ENCODE measurements at places on chromosomes 4 and X.
A peak's percentile ranks its signal among the peaks of the same experiment; 100 is the strongest.

- DNase-seq, result no peak
Measured at GRCh38 chrX:5646818-5647217, 581.8 kb downstream of the NLGN4X start.

GRCh38 chrX:110418316-110419235, 59.9 kb downstream of the RTL9 start:
- DNase-seq, result peak; percentile 37

DNA sequence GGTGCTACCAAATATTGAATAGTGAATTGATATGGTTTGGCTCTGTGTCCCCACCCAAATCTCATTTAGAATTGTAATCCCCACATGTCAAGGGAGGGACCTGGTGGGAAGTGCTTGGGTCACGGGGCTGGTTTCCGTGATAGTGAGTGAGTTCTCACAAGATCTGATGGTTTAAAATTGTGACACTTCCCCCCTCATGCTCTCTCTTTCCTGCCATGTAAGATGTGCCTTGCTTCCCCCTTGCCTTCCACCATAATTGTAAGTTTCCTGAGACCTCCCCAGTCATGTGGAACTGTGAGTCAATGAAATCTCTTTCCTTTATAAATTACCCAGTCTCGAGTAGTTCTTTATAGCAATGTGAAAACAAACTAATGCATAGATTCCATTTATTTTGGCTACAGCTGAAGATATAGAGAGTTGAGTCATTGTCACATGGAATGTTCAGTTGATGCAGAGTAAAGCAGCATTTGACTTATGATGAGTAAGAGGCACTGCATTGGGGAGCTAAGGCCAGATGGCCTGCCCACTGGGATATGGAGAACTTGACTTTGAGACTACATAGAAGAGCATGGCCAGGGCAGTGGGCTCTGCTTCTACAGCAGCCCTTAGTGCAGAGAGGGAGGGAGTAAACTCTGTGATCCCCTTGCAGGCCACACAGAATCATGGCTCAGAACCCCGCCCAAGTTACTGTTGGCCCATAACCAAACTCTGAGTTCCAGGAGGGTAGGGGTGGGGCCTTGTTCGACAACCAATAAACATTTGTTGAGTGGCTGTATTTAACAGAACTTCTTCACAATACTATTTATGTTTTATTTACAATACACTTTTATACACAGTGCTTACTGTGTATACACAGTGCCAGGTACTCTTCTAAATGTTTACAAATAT, 34.2 kb downstream of the RAI2 start:
- no peak for DNase-seq

GRCh38 chr4:64911846-64912245, 502.6 kb upstream of the TECRL start:
- DNase-seq, result no peak

DNA sequence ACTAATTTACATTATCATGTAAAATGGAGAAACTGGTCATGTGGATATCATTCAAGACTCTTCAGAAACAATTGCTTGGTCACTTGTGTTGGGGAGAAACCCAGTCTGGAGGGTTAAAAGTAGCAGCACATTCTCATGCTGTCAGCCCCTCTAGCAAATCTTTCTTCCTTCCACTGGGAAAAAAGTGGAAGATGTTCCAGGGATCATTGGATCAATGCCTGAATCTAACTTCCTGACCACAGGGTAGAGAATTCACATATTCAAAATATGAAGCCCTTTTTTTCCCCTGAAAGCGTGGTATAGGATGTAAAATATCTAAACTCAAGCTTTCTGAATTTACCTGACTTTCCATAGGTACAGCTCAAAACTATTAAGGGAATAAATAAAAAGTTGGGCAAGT, 98.0 kb downstream of the CXCL13 start:
- DNase-seq, result no peak

- DNase-seq, result no peak
Measured at GRCh38 chrX:21740329-21741274, 17.3 kb downstream of the SMPX start.

DNA sequence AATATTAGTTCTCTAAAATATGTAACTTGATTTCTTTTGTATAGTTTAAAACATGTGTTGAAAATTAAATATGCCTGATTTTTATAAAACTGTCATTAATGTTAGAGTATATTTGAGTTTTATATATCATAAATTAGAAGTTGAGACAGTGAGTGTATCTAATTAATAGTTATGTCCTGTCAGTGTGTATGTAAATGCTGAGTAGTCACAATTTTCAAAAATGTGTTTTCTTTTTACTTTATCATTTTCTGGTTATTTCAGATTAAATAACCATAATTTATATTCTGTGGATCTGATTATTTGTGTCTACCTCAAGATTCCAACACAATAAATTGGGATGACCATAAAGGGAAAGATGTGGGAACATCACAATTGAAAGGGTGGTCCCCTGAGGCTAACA, 82.7 kb upstream of the CXXC4 start:
- DNase-seq, result no peak

DNA sequence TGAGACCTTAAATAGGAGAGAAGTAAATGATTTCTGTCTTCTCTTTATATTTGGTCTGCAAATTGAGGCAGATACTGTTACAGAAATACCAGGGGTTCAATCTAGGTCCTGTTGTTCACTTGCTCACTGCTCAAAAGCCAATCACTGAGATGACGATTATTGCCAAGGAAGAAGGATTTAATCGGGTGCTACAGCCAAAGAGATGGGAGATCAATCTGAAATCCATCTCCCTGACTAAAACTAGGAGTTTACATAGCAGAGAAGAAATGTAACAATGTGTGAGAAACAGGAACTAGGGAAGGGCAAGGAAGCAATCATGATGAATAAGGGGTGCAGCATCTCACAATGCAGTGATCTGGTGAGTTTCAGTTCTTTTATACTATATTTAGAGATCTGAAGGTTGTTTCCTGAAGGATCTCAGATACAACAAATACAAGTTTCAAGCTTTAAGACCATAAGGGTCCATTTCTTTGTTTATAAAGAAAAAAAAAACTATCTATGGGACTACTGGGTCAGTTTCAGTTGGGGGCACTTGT, 117.9 kb upstream of the FAM9B start:
- DNase-seq, result no peak

- DNase-seq, result no peak
Measured at GRCh38 chr4:31620476-31620875, 900.3 kb downstream of the PCDH7 start.

- no peak for DNase-seq
Measured at GRCh38 chr4:73607375-73608033, 12.7 kb downstream of the RASSF6 start.

DNA sequence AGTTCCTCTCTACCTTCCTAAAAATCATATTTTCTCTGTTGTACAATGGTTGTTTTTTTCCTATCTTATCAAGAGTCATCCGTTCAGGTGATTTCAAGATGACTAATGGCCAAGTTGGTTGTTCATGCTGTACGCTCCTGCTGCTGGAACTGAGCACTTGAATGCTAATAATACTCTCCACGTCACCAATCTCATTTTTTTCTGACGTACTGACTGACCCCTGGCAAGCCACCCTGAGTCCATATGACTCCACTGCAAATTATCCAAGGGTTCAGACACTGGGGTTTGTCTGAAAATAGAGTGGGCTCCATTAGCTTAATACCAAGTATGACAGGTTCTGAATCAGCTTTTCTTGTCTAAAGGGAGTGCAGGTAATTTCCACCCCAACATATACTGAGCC, 21.1 kb upstream of the GPR50 start:
- DNase-seq, result no peak

- DNase-seq, result no peak
Measured at GRCh38 chrX:44415639-44416386, 72.3 kb upstream of the EFHC2 start.

- no peak for DNase-seq
Measured at GRCh38 chr4:8723222-8723980, 130.8 kb downstream of the CPZ start.

- no peak for DNase-seq
Measured at GRCh38 chrX:8374041-8374825, 90.4 kb upstream of the VCX3B start.

- no peak for DNase-seq
Measured at GRCh38 chr4:26183017-26183416, 137.8 kb upstream of the RBPJ start.

DNA sequence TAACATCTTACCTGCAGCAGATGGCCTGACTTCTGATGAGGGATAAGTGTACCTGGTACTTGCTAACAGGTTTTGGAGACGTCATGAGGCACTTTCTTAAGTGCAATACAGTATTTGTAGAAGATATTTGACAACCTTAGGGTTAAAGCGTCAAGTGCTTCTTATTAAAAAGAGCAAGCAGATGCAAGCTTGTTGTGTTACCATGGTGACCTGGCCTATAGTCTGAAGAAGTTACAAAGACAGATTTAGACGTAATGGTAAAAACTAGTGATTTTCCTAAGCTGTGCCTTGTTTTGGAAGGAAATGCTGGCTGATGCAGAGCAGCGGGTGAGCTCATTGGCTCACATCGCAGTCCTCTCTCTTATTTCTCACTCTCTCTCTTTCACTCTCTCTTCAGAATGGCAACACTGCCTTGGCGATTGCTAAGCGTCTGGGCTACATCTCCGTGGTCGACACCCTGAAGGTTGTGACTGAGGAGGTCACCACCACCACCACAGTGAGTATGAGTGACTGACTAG, 243.6 kb downstream of the ANK2 start:
- peak; percentile 33 for DNase-seq

DNA sequence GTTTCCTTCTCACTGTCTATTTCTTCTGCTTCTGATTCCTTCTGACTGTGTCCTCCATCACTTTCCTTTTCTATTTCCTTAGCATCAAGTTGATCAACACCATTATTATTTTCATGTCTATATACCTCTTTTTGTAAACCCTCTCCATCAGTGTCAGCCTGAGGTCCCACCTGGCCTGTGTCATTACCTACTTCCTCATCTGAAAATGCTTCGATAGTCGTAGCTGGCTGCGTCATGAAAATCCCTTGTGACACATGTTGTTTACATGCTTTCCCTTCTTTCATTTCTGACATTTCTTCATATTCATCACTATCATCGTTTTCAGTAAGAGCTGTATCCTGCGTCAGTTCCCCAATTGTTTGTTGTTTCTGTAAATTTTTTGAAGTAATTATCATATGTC, 39.6 kb downstream of the RPGR start:
- DNase-seq, result no peak

DNA sequence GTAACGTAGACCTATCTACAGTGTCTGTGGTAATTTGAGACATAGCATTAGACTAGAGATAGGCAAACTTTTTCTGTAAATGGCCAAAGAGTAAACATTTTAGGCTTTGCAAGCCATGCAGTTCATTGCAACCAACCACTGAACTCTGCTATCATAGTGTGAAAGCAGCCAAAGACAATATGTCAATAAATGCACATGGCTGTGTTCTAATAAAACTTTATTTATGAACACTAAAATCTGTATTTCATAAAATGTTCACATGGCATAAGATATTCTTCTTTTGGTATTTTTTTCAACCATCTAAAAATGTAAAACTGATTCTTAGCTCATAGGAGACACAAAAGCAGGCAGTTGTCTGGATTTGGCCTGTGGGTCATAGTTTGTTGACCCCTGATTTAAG, 120.9 kb downstream of the AMELX start:
- no peak for DNase-seq

DNA sequence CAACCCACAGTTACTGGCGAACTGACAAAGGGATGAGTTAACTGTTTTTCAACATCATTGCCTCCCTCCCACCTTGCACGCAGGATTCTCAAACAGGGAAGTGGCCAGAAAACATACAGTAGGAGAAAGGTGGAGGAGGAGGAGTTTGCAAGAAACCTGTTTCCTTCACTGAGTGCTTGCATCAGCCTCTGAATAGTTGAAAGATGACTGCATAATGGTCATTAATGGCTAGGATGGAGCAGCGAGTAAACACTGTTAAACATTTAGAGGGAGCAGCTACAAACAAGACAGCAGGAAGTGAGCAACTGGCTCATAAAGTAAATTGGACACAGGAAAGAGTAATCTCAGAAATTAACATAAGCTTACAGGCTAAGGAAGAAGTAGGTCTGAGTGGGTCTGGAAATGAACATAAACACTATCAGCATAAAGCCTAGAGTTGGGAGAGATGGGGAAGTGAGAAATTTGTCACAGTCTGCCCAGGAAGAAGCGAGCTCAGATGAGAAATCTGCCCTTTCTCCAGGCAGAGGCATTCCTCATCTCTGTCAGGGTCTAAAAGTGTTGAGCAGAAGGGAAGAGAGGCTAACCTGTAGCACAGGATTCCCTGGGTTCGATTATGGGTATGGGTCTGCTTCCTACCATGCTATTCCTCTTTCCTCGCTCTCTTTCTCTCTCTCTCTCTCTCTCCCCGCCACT, 38.6 kb downstream of the TRPC5OS start:
- no peak for DNase-seq

- no peak for DNase-seq
Measured at GRCh38 chrX:96837808-96838207, 45.9 kb upstream of the RPA4 start.

GRCh38 chrX:40542208-40542607, 38.6 kb upstream of the ATP6AP2 start:
- DNase-seq, result no peak

DNA sequence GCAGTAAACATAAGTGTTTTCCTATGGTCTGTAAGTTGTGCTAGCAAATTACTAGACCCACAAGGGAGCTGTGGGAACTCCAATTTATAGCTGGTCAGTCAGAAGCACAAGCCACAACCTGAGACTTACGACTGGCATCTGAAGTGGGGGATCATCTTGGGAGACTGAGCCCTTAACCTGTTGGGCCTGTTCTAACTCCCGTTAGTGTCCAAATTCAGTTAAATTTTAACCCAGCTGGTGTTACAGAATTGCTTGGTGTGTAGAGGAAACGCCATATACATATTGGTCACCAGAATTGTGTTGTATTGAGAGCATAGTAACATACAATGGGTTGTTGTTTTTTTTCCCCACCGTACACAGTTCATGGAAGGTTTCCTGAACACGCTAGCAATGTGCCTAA, 25.1 kb upstream of the NFXL1 start:
- no peak for DNase-seq

DNA sequence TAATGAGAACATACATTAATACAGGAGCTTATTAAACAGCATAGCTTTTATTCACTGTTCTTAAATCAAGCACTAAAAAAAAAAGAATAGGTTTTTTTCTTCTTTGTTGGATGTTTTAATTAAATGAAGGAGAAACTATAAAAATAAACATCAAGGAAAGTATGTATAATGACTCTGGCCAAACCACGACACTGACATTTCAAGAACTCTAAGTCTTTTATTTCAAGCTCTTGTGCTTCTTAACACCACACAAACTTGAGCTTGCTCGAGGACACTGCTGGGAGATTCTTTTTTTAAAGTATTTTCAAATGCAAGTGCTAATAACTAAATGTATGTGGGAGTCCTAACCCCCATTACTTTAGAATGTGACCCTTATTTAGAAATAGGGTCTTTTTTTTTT, 204.9 kb upstream of the PPARGC1A start:
- DNase-seq, result no peak

GRCh38 chr4:109015413-109015810, 252.6 kb upstream of the ETNPPL start:
- no peak for DNase-seq

GRCh38 chr4:152828122-152828521, 48.4 kb downstream of the ARFIP1 start:
- DNase-seq, result no peak

- DNase-seq, result no peak
Measured at GRCh38 chr4:145320294-145320693, 139.9 kb upstream of the OTUD4 start.
